ENCODE measurements at places on chromosomes 4 and X.

GRCh38 chrX:56343219-56343618, 111.1 kb downstream of the KLF8 start:
- no peak for DNase-seq

- DNase-seq: no peak
These were observed 14.8 kb downstream of the GIMD1 start for GRCh38 chr4:106353786-106354185.

- no peak for DNase-seq
These were observed 186.1 kb downstream of the TMA16 start for GRCh38 chr4:163680386-163681098.

DNA sequence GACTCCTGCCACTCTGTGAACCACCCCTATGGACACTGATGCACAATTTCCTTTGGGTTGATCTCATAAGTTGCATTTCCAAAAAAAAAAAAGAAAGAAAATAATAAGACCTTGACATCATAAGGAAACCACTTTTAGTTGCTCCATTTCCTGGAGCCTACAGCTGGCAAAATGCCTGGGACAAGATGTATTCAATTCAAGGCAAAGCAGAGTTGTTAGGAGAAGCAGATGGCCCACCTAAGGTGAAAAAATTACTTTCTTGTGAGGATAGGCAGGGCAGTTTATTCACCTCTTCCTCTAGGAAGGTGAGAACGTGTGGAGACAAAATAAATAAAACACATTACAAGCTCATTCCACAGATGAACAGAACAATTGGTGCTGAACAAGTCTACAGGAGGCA, 14.1 kb upstream of the SCRG1 start:
- DNase-seq: no peak

- DNase-seq: no peak
These were observed 176.7 kb downstream of the LDB2 start for GRCh38 chr4:16721613-16722291.

DNA sequence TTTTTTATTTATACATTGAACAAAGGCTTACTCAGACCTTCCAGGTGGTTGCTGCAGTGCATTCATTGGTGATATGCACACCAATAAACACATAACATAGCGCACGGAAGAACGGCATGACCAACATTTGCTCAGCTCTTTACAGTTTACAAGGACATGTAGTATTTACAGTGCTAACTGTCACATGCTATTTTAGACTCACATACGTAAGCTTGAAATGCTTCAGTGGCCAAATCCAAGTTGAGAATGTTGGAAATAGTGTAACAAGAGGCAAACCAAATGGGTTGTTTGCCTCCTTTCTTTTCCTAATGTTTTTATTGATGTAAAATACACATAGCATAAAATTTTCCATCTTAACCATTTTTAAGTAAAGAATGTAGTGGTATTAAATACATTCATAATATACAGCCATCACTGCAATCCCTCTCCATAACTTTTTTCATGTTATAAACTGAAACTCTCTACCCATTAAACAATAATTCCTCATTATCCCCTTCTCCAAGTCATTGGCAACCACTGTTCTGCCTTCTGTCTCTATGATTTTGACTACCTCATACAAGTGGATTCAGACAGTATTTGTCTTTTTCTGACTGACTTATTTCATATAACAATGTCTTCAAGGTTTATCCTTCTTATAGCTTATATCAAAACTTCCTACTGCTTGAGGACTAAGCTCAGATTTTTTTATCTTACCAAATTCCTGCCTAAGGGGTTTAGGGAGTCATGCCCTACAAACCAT, 1722.9 kb upstream of the AGA start:
- DNase-seq: no peak

DNA sequence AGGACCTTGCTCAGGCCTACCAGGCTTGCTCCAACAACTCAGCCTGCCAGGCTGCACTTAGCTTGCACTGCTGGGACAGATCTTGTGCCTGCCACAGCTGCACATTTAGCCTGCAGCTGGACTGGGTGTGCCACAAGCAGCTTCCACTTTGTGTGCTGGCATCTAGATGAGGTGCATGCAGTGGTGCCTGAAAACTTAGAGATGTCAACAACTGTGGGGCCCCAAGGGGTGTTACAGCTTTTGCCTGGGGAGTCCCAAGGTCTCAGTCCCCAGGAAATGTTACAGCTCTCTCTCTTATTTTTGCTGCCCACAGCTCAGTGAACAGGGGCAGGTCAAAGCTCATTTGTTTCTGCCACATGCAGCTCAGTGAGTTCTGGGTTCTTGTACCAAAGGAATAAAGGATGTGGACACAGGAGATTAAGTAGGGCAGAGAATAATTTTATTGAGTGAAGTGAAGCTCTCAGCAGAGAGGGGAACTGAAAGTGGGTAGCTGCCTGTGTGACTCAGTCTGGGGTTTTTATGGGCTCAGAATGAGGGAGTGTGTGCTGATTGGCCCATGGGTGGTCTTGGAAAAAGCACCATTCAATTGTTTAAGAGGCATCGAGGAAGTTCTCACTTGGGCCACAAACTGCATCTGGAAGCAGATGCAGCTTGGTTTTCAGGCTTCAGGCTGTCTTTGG, 828.3 kb downstream of the TECRL start:
- DNase-seq: no peak

GRCh38 chr4:156138781-156139280, 185.2 kb upstream of the CTSO start:
- DNase-seq: no peak

DNA sequence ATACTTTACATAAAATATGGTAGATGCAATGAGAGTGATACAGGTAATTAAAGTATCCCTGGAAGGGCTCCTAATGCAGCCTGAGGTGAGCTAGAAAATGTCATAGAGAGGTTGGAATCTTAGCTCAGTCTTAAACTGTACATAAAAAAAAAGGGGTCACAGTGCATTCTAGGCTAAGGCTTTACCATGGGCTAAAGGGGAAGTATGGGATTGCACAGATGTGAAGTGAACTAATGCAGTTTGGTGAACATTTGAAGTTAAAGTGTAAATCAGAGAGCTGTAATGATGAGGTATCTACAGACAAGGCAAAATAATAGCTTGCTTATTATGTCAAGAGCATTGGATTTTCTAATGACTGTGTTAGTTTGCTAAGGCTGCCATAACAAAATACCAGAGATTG, 405.9 kb downstream of the ADGRL3 start:
- DNase-seq: no peak

DNA sequence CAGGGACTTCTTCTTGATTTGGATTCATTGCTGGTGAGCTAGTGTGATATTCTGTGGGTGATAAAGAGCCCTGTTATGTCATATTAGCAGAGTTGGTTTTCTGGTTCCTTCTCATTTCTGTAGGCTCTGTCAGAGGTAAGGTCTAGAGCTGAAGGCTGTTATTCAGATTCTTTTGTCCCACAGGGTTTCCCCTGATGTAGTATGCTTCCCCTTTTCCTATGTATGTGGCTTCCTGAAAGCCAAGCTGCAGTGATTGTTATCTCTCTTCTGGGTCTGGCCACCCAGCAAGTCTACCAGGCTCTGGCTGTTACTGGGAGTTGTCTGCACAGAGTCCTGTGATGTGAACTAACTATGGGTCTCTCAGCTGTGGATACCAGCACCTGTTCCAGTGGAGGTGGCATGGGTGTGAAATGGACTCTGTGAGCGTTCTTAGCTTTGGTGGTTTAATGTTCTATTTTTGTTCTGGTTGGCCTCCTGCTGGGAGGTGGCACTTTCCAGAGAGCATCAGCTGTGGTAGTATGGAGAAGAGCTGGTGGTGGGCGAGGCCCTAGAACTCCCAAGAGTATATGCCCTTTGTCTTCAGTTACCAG, 373.7 kb downstream of the AR start:
- DNase-seq: no peak

DNA sequence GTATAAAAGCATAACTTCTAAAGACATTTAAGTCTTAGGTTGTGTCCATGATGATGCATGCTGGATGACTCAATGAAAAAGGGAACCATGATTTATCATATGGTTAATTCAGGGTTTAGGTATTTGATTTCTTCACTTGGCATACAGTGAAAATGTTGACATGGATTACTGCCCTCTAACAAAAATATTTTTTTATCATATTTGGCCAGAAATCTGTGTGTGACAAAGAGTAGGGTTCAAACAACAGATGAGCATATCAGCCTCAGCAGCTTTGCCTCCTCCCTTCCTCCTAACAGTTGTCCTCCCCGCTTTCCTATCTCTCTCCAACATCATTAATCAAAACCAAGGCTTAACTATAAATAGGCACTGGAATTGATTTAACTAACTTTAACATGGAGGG, 46.3 kb downstream of the ARHGAP6 start:
- DNase-seq: no peak

- no peak for DNase-seq
These were observed 110.9 kb upstream of the ANK2 start for GRCh38 chr4:112938461-112939058.

DNA sequence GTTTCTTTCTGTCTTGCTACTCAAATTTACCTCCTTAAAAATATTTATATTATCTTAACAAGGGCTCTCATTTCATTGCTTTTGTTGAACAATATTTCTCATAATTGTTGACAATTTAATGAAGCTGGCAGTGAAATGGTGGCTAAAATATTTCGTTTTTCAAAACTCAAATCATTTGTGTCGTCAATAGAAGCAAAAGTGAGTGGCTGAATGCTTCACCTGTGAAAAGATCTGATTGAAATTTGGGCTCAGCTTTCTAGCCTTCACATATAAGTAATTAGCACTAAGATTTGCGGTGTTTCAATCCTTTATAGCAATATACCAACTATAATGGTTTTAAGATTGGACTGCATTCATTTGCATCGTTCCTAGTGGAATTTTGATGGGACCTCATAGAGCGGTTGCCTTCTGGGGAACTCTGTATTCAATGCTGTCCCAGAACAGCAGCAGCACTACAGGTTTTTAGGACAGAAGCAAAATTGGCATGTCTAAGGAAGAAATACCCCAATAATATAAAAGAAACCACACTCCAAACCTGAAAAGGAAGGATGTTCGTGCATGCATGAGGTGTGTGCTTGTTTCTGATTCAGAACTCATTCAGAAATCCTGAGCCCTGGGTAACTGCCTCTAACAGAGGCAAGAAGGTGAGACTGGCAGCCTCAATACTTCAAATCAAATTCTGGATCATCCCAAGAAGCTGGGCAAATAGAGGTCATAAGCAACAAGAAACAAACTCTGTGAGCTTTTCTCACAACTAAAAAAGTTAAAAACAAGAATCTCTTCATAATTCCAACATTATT, 2.5 kb downstream of the CXCL1 start:
- no peak for DNase-seq

DNA sequence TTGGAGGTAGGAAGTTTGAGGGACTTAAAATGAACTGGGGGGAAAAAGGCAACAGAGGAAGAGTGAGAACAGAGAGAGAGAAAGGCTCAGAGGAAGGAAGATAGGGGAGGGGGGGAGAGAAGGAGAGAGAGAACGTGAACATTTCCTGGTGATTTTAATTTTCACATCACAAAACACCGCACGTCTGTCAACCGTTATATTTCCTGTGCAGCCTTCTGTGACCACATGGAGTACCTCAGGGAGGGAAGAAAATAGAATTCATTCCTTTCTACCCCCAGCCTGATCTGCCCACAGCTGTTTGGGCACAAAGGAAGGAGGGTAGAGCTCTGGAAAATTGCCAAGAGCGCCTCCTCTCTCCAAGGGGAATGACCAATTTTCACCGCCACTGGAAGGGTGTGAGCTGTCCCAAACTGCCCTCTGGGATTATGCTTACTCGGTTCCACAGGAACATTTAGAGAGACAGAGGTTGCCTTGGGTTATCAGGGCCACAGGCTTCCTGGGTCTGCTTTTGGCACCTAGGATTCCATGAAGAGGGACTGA, 135.7 kb upstream of the MAMLD1 start:
- DNase-seq: no peak

DNA sequence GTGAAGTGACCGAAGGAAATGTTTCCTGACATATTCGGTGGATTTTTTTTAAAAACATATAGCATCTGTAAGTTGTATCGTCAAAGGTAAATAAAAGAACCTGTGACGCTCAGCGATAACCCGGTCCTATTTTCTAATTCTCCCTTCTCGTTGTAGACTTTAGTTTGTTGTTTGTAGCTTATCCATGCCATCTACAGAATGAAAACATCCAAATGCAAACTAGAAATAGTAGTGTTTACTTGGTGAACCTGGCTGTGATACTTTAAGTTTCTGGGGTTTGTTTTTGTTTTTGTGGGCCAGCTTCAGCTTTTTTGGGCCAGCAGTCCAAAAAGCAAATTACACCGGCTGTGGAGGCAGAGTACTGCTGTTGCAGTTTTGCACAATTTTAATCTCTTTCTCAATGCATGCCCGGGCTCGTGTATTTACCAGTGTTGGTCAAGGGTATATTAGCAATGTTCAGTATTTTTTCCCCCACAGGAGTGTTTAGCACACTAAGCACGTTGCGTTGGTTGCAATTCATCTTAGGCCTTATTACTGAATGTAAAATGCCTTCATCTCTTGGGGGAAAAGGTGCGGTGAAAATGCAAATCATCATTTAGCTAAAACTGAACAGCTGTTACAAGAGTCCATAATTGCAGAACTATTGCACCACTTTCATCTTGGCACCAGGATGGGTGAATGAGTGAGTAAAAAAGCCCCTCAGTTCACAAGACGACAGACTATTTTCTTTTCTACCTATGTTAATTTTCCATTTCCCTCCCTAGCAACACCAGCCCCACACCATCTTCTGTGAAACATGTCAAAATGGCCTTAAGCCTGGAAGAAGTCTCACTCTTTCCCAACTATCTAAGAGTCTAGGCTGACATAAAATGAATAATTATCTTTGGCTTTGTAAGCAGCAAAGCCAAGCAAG, 1.7 kb upstream of the CNOT6L start:
- DNase-seq: no peak

GRCh38 chr4:125323654-125324053, 8.9 kb downstream of the FAT4 start:
- DNase-seq: no peak
